ENCODE measurements at places on chromosomes 4 and X.
A peak's percentile ranks its signal among the peaks of the same experiment; 100 is the strongest.

DNA sequence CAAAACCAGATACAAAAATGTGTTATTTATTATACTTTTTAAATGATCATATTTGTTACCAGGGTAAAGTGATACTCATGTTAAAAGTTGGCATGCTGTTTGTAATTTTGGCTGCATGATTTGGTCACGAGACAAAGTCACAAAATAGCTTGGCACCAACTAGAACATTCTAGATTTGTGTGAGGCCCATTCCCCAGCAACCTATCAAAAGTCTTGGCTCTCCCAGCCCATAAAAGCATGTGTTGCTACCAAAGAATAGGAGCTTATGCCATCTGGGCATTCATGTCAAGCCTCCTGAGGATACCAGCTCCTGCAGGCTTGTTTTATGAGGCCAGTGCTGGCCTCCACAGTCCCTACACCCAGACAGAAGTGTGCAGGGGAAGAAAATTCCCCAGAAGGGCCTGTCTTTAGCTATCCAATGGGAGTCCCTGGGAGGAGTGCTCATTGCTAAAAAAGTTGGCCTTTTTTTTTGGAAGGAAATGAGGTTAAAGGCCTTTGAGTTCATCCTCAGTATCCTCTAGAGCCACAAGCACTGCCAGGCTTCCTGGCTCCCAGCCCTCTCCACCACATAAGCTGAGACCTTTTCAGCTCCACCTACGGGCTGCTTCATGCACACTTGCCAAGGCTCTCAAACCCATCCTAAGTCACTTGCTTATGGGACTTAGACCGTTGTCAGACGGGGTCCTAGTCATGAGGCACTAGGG lies 211.9 kb upstream of the EOLA2 start:
- no peak for DNase-seq

GRCh38 chrX:118508635-118509034 lies 13.0 kb downstream of the DOCK11 start:
- no peak for DNase-seq

DNA sequence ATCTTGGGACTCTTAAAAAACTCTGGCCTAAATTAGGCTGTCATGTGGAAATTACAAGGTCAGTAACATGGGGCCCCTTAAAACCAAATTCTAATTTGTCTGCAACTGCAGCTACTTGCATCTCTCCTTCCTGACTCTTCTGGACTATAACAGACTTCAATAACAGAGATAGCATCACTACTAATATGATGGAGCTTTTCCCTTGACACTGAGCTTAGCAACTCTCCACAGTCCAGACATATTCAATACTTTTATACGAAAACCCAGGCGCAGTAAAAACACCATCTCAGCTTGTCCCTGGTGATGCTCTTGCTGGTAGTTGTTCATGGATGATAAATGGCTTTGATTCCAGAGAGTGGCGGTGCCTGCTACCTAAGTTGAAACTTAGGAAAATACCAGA lies 850.4 kb downstream of the STIM2 start:
- no peak for DNase-seq

DNA sequence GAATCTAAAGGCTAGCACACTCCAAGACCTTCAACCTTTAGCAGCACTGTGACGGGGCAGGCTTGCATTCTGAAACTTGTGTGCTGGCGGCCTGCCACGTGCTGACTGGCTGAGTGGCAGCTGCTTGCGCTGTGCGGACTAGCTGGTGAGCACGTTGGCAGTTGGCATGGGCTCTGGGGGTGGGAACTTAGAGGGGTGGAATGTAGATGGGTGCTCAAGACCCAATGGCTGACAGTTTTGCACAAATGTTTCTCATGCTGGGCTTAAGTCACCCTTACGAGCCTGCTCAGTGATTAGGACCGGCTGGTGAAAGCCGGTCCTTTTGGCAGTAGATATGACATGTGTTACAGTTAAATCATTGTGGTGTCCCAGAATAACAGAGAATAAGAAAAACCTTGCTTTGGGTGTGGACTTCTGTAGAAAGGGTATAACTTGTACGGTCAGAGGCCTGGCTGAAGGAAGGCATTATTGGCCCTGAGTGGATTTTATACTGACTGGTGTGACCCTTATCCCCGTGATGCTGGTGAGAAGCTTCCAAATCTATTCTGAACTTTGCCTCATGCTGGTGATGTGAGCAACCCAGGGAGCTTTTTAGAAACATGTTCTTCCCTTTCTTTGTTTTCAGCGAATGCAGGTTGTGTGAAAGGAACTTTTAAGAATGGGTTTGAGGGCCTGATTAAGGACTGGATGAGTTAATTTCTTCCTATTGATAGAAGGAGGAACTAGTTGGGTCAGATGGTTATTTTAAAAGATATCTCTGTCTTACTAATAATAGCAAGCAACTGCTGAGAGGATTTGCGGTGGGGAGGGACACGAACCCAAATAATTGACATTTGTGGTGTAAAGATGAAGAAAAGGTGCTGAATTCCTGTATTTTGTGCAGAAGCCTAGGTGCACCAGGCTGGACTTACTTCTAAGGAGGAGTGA lies 107.4 kb upstream of the SLC4A4 start:
- DNase-seq, result no peak

GRCh38 chrX:11756354-11757318 lies 1.4 kb upstream of the MSL3 start:
- peak; percentile 22 for DNase-seq

GRCh38 chr4:28686618-28687017 lies 1826.0 kb downstream of the STIM2 start:
- peak; percentile 37 for DNase-seq

- DNase-seq, result no peak
Observed at GRCh38 chr4:112901962-112902411, 147.5 kb upstream of the ANK2 start.

GRCh38 chr4:80767944-80768343 lies 262.6 kb upstream of the BMP3 start:
- DNase-seq, result no peak

- peak; percentile 95 for DNase-seq
Observed at GRCh38 chr4:32569861-32570260, 1849.7 kb downstream of the PCDH7 start.

GRCh38 chr4:185794637-185795036 lies 17.4 kb downstream of the SORBS2 start:
- no peak for DNase-seq

GRCh38 chr4:89914609-89915550 lies 20.2 kb downstream of the MMRN1 start:
- peak; percentile 39 for DNase-seq

DNA sequence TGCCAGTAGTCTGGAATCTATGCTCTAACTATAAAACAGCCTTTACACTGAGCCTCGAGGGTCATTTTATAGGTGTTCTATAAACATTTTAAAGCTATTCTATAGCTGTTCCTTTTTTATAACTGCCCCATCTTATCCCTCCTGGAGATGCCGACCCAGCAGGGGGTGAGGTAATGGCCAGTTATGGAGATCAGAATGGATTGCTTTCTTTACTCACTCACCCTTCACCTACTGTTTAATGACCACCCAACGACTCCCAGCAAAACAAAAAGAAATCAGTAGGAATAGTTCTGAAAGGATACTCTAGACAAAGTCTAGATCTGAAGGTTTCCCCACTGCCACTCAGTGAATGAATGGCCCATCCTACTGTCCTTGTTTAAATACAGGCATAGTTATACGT lies 1113.1 kb downstream of the FAT4 start:
- DNase-seq, result no peak

- peak; percentile 73 for DNase-seq
Observed at GRCh38 chr4:138307319-138307718, 65.2 kb upstream of the SLC7A11 start.

DNA sequence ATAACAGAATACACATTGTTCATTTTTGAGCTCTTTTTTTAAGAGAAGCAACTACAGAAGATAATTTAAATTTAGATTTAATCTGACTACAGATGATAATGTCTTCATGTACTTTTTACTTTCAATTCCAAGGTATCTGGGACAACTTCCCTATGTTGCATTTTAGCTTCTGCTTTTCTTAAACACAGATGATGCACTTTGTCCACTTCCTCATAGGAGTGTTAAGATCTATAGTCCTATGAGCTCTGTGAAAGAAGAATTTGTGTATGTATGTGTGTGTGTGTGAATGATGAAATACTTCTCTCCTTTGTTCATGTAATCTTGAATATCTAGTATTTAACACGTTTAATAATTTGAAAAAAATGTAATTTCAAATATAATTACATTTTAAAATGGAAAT lies 5.3 kb upstream of the FHIP1A start:
- peak; percentile 92 for DNase-seq

DNA sequence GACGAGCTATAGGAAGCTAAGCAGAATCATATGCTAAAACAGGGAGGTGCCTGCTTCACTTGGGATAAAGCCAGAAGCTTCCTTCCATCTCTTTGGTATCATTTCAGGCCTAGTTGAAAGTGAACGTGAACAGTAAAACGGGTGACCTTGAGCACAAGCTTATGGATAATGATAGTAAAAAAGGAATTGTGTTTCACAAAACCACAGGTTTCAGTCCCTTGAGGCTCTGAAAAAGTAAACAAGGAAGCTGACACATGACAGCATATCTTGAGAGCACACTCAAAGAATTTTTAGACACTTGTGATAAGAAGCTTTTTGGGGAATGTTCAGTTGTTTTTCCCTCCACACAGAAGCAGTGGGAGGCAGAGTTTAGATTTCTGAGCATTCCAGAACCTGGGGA lies 286.1 kb downstream of the DCHS2 start:
- no peak for DNase-seq

- no peak for DNase-seq
Observed at GRCh38 chr4:118760092-118760491, 74.9 kb downstream of the METTL14 start.

DNA sequence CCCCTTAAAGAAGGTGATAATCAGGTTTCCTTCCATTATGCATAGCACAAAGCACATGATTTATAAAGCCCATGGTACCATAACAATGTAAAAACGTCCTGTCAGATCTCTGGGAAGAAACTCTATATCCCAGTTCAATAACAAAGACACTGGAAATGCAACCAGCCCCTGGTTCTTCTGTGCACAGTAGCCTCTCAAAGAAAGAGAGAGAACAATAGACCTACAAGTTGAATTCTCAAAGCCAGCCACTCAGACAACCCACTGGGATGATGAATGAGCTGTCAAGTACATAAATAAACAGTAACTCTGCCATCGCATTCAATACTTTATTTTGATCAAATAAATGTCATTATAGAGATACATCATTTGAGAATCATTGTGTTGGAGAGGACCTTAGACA lies 400.1 kb upstream of the CPEB2 start:
- no peak for DNase-seq

GRCh38 chr4:151887031-151887815 lies 126.4 kb upstream of the GATB start:
- peak; percentile 93 for DNase-seq

- no peak for DNase-seq
Observed at GRCh38 chrX:72340041-72340440, 34.3 kb upstream of the CITED1 start.

DNA sequence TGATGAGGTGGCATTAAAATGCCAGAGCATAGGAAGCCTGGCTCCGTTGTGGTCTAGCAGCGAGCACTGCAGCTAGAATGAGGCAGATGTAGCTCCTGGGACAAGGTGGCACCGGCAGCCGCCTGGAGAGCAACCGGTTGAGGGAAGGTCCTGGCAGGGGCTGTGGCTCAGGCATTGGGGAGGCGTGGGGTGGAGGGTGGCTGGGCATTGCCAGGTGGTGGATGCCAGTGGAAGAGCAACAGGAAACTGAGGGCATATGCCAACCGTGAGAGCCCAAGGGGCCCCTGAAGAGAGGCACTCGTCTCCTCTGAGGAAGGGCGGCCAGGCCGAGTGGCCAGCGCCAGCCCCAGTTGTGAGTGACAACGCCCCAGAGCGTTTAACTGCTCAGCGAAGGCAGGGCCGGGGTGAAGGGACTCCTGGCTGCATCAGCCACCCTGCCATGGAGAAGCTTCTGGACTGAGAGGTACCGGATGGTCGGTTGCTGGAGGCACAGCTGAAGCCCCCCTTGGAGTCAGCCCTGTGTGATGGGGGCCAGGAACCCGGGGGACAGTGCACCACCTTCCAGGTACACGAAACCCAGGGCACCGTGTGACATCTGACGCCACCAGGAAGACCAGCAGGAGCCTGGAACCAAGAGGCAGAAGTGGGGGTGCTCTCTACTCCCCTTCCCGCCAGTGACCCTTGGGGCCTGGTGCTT lies 13.2 kb upstream of the PDE6B start:
- no peak for DNase-seq

- DNase-seq, result no peak
Observed at GRCh38 chrX:13996650-13997049, 33.0 kb downstream of the GEMIN8 start.

DNA sequence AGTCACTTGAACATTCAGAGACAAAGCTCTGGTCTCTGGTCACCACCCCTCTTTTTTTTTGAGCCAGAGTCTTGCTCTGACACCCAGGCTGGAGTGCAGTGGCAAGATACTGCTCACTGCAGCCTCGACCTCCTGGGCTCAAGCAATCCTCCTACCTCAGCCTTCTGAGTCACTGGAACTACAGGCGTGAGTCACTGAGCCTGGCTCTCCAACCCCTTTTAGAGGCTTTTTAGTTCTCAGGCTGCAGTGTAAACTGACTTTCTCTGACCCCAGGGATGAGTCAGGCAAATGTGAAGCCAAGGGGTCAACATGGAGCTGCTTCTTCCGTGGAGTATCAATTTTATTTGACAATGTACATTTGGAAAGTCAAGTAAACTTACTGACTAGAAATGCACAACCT lies 229.2 kb downstream of the PTTG2 start:
- peak; percentile 18 for DNase-seq

DNA sequence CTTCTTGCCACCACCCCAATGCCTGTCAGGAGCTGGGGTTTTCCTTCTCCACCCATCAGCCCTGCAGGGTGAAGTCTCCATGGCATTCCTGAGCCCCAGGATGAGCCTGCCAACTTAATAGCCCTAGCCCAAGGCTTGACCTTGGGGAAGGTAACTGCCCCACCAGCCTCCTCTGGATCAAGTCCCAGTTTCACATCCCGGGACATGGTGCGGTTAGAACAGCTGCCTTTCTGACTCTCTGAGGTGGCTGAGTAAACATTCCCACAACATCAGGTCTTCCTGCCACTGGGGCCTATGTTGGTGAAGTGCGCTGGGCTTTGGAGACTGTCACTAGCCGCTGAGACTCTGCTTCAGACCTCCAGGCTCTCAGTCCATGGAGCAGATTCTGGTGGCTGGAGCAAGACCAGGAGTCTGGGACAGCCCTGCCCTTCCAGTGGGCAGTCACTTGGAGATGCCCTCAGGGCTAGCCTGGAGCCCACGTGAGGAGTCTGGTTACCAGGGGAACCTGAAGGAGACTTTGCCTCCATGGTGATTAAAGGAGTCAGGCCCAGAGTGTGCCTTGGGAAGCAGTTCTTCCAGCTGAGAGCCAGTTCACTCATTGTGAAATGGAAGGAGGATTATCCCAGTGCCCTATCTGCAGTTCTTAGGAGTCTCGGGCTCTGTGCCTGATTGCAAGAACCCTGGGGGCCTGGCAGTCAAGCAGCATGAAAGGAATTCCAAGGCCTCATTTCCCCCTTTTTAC lies 56.8 kb downstream of the SMIM20 start:
- no peak for DNase-seq

DNA sequence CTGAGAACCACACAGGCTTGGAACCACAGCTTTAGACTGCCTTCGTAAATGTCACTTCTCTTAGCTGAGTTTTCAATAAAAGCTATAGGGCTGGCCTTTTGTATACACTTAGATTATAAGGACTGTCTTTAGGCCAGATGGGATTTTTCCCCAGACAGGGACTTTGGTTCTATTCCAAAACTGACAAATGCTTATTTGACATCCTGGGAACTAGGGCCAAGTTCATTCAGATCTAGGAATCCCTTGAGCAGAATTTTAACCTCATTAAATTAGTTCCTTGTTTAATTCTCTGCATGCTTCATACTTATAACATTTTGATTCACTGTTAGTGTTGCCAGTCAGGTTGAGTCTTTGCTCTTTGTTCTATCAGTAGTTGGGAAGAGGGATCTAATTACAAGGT lies 23.1 kb downstream of the ZRSR2 start:
- DNase-seq, result no peak

- DNase-seq, result no peak
Observed at GRCh38 chr4:119865389-119865788, 201.3 kb downstream of the MAD2L1 start.
